ENCODE measurements at places on chromosomes 13 and 19.

GRCh38 chr13:97243915-97244781 is 22.0 kb downstream of the MBNL2 start:
- DNase-seq, result no peak
- no peaks in the 10 kb centered on the region for H3K27me3 ChIP-seq
- peak overlapping the region; percentile 35 for H3K27ac ChIP-seq
- H3K4me1 ChIP-seq, result peaks cover 55% of the 10 kb centered on the region

DNA sequence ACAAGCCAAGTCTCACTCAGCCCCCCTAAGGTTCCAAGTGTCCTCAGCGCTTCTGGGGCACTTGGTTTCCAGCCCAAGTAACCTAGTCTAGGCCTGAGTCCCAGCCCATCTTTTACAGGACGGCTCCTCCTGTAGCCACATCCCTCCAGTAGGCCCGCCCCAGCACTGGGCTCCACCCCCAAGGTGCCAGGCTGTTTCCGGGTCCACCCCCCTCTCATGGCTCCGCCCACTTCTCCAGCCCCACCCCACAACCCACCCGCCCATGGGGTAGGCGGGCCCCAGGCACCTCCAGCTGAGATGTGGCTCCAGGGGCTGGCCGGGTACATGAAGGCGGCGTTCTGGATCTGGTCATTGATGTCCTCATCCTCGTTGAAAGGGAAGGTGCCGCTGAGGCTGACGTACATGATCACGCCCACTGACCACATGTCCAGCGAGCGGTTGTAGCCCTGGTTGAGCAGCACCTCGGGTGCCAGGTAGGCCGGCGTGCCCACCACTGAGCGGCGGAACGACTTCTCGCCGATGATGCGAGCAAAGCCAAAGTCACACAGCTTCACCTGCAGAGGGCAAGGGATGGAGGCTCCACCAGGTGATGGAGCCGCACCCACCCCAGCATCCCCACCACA is 17.2 kb upstream of the DACT3 start:
- no peak overlapping the region for H3K4me3 ChIP-seq
- H3K27ac ChIP-seq, result no peak overlapping the region
- no peak for DNase-seq

DNA sequence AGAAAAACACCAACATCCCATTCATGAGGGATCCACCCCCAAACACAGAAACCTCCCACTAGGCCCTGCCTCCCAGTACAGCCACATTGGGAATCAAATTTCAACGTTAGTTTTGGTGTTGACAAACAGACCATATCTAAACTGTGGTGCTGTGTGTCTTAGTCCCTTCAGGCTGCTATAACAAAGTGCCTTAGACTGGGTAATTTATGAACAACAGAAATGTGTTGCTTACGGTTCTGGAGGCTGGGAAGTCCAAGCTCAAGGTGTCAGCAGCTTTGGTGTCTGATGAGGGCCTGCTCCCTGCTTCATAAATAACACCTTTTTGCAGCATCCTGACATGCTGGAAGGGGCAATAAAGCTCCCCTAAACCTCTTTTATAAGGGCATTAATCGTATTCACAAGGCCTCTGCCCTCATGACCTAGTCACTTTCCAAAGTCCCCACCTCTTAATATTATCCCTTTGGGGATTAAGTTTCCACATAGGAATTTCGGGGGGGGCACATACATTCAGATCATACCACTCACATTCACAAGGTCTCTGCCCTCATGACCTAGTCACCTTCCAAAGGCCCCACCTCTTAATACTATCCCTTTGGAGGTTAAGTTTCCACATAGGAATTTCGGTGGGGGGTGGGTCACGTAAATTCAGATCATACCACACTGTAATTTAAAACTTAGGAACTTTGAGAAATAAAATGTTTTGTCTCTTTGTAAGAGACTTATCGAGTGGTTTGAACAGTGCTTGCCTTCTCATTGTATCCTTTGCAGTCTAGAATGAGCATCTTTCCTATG is 27.5 kb downstream of the ZNF507 start:
- no peaks in the 10 kb centered on the region for H3K4me1 ChIP-seq
- no peaks in the 10 kb centered on the region for H3K36me3 ChIP-seq
- peak overlapping the region; percentile 28 for H3K27ac ChIP-seq

- H3K36me3 ChIP-seq, result peaks cover 32% of the 10 kb centered on the region
- H3K4me3 ChIP-seq, result no peak overlapping the region
- peaks cover 25% of the 10 kb centered on the region for H3K4me1 ChIP-seq
Measured at GRCh38 chr19:47749326-47749725, 4.0 kb downstream of the NOP53 start.

DNA sequence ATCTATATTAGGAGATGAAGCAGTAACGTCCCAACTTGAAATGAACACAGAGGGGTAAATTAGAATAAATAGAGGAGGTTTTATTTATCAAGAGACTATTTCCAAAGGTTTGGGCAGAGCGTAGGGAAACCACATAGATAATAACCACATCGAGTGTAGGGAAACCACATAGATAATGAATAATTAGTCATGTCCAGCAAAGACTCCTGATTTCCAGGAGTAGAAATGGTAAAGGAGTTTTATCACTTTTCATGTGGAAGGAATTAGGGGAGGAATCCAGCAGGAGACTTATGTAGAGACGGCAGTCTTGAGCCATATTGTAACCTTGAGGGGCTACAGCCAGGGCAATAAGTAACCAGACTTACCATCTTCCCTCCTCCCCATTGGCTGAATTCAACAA is 136.3 kb upstream of the CSNK1A1L start:
- no peak overlapping the region for H3K27ac ChIP-seq
- no peak for DNase-seq
- no peaks in the 10 kb centered on the region for H3K27me3 ChIP-seq
- H3K36me3 ChIP-seq, result no peaks in the 10 kb centered on the region

- no peaks in the 10 kb centered on the region for H3K27me3 ChIP-seq
- peak overlapping the region; percentile 64 for H3K4me3 ChIP-seq
- H3K36me3 ChIP-seq, result no peaks in the 10 kb centered on the region
- H3K4me1 ChIP-seq, result peaks cover 47% of the 10 kb centered on the region
- peak overlapping the region; percentile 88 for H3K27ac ChIP-seq
Measured at GRCh38 chr19:49149652-49150105, 5.5 kb downstream of the HRC start.

DNA sequence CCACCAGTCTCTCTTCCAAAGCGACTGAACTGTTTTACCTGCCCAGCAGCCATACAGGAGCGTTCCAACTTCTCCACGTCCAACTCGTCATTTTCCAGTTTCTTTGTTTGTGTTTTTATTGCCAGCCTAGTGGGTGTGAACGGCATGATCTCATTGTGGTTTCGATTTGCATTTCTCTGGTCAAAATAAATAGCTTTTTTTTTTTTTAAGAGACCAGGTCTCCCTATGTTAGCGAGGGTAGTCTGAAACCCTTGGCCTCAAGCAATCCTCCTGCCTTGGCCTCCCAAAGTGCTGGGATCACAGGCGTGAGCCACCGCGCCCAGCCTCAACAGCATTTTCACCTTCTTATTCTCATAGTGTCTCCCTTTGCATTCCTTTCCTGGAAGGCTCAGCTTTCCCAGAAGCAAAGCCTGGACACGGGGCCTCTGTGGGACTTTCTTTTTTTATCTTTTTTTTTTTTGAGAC is 4.2 kb upstream of the JSRP1 start:
- no peaks in the 10 kb centered on the region for H3K27me3 ChIP-seq
- no peak overlapping the region for H3K27ac ChIP-seq
- H3K36me3 ChIP-seq, result no peaks in the 10 kb centered on the region
- no peak for DNase-seq

DNA sequence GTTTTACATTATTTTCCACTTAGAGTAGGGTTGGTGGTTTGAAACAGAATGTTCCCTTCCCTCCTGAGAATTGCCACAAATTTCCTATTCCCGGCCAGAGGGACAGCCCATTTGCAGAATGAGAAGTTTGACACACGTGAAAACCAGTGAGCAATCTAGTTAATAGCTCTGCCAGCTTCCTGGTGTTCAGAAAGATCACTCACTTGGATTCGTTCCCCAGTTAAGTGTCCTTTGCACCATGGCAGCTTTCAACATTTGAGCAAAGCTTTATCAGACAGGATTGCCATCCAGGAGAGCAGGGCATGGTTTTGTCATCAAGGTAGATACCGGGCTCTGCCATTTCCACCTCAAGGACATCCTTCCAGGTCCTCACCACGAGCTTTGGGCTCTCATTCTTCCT is 28.2 kb downstream of the RASL11A start:
- H3K27me3 ChIP-seq, result no peaks in the 10 kb centered on the region
- no peak overlapping the region for H3K27ac ChIP-seq
- H3K36me3 ChIP-seq, result no peaks in the 10 kb centered on the region

GRCh38 chr13:24167666-24168391 is 7.3 kb downstream of the SPATA13 start:
- no peaks in the 10 kb centered on the region for H3K4me1 ChIP-seq
- no peak overlapping the region for H3K4me3 ChIP-seq
- H3K27ac ChIP-seq, result no peak overlapping the region
- H3K27me3 ChIP-seq, result no peaks in the 10 kb centered on the region
